Activated effector memory CD4-positive, alpha-beta T cell treated with anti-CD3 and anti-CD28 coated beads, Interleukin-2, amount 50 U/mL, for 16 hours (primary cell): ENCODE measurements at places on chromosomes 1 and 21.
A peak's percentile ranks its signal among the peaks of the same experiment; 100 is the strongest.

GRCh38 chr1:3387401-3387800 is 67.1 kb upstream of the ARHGEF16 start:
- no peak for DNase-seq

GRCh38 chr21:36203603-36203889 is 46.9 kb downstream of the DOP1B start:
- DNase-seq, result peak; percentile 71

DNA sequence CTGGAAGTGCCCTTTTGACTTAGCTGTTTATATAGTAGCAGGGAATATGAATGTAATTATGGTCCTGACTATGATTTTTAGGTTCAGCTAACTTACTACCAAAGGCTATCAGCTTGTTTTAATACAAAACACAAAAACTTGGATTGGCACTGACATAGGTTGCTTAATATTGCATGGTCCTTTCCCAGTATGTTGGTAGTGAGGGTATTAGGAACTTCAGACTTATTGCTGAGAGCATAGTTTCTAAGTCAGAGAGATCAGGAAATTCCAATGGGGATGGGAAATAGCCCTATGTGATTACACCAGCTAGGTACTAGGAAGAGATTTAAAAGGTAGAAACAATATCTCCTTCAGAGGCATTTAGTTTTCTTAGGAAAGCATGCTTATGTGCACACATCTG is 7.7 kb downstream of the ARID1A start:
- no peak for DNase-seq

DNA sequence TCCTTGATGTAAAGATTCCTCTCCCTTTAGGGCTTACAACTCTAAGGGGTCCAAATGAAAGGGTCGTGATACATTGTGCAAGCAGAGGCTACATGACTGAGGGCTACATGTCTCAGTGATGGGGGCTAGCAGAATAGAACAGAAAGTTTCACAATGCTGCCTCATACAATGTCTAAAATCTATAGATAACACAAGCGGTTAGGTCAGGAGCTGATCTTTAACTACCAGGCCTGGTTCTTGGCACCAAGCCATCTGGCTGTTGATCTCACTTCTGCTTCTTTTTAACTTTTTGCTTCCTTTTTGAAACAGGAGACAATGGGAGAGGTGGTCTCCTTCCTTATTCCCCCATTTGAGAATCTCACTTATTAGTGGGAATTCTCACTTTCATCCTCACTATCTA is 710.2 kb downstream of the AMY1C start:
- DNase-seq, result no peak

- no peak for DNase-seq
Measured at GRCh38 chr1:214658785-214659184, 55.8 kb downstream of the CENPF start.

DNA sequence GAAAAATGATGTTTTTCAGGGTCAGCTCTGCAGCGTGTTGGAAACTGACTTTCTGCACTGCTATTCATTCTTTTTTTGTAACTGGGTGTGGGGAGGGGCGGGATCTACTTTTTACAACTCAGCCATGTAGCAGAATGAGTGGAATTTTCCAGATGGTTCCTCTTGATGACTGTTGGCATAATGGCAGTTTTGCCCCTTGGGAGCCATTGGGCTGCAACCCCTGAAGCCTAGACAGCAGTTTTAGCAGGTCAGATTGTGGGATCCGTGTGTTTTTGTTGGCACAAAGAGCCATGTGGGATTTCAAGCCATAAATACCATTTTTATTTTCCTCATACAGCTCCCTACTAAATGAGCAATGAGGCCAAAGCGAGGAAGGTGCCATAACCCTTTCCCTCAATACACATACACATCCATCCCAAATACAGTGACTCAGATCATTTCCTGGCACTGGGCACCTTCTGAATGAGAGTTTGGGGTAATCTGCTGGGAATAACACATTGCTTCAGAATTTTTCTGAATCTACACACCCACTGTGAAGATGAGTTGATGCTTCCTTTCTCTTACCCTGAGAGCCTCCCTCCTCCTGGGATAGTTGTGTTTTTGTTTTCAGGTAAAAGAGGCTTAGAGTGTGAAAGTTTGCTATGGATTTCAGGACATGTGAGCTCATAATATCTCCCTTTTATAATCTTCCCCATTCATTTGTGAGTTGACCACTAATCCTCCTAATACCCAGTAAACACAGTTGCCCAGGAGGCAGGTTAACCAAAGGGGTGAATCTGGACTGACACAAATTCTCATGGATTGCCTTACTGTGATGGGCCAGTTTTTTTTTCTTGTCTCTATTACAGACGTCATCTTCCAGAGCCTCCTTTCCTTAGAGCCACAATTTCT is 13.1 kb downstream of the S100A10 start:
- DNase-seq, result no peak

- DNase-seq, result no peak
Measured at GRCh38 chr1:6523566-6523965, 30.7 kb downstream of the NOL9 start.

GRCh38 chr1:241270016-241270415 is 87.0 kb downstream of the RGS7 start:
- DNase-seq, result no peak

DNA sequence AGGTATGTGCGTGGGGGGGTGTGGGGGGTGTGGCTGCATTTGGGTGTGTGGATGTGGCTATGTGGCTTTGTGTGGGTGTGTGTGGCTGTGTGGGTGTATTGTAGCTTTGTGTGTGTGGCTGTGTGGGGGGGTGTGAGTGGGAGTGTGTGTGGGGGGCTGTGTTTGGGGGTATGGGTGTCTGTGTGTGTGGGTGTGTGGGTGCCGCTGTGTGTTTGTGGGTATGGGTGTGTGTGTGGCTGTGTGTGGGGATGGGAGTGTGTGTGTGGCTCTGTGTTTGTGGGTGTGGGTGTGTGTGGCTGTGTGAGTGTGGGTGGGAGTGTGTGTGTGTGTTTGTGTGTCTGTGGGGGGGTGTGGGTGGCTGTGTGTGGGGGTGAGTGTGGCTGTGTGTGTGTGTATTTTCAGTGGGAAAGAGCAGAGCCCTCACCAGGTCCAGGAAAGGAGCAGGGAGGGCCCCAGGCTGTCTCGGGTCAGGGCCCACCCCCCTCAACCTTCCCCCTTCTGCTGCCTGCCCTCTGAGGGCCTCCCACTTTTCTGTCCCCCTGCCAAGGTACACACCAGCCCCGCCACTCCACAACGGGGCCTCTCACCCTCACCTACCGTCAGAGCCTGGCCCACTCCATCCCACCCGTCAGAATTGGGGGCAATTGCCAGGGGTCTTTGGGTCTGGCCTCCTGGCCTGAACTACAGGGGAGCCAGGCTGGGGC is 1.9 kb upstream of the COL8A2 start:
- no peak for DNase-seq

- DNase-seq, result no peak
Measured at GRCh38 chr1:13896932-13897331, 196.9 kb downstream of the PRDM2 start.

- peak; percentile 77 for DNase-seq
Measured at GRCh38 chr1:32180186-32181060, 948 bp downstream of the TXLNA start.

- DNase-seq, result no peak
Measured at GRCh38 chr1:172766462-172766861, 107.6 kb downstream of the FASLG start.

GRCh38 chr1:228734881-228735801 is at the start of gene RHOU:
Gene RHOU, plus strand, starts transcription at chr1:228735479. Its CDS starts 264 bp downstream, at chr1:228735743.
- DNase-seq, result peak; percentile 88

GRCh38 chr21:41632748-41633475 is 125.0 kb upstream of the TMPRSS2 start:
- DNase-seq, result no peak

DNA sequence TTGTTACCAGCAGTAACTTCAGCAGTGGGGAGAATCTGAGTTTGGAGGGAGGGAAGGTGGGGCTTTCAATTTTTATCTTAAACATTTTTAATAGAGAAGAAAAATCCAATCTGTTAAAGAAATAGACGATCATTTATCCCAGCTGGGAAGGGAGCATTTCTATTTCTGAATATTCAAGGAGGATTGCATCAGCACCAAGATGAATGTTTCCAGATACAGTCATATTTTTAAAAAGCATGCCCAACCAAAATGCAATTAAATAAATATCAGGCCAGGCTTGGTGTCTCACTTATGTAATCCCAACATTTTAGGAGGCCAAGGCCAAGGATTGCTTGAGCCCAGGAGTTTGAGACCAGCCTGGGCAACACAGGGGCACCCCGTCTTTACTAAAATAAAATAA is 1.7 kb upstream of the ATP1A4 start:
- no peak for DNase-seq

- no peak for DNase-seq
Measured at GRCh38 chr1:201918343-201918742, 28.0 kb downstream of the LMOD1 start.

DNA sequence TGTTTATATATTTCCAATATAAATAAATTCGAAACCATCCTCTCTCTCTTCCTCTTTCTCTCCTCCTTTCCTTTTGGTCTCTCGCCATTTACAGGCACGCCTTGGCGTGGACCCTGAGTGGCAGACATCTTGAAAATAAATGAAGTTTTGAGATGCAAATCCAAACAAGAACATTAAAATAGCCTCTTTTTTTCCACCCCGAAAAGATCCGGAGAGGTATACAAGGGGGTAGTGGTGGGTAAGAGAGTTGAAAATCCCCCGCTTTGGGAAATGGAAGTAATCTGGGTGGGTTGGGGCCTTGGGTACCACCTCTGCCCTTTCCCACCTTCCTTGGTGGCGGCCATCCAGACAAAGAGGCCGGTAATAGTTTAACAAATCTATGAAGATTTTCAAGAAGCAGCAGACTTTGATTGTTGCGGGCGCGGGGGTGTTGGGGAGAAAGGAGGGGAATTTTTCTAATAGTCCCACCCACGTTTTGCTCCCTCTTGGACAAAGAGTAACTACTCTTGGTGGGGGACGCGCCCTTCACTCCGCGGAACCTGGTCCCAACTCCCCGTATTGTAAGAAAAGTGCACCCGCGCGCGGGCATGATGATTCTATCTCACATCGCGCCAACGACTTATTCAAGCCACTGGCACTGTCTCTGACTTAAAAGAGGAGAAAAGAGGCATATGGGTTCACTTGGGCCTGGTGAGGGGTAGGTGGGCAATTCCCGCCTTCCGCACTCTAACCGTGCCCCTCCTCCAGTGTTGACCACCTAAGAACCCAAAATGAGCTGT is 4.0 kb upstream of the FOXD3 start:
- no peak for DNase-seq

- DNase-seq, result no peak
Measured at GRCh38 chr1:81174052-81174451, 626.7 kb upstream of the ADGRL2 start.

DNA sequence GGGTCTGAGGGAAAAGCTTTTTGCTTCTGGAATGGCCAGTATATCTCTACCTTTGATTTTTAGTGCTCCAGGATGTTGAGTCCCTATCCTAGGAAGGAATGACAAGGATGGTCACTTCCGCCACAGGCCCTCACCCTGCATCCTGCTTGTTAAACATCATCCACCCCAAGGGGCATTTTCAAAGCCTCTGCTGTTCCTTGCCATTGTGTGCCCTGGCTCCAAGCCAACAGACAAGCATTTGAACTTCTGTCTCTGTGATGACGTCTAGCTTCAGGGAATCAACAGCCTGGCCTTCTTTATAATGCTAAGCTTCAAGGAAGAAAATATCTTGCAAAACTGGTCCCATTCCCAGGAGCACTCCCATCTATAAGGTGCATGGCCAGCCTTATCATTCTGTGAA is 12.3 kb upstream of the JAM2 start:
- no peak for DNase-seq

- no peak for DNase-seq
Measured at GRCh38 chr1:191907121-191907520, 251.1 kb upstream of the RGS18 start.

GRCh38 chr1:48673332-48674105 is 103.2 kb downstream of the BEND5 start:
- no peak for DNase-seq

- DNase-seq, result no peak
Measured at GRCh38 chr1:73910466-73910865, 287.5 kb downstream of the LRRIQ3 start.

DNA sequence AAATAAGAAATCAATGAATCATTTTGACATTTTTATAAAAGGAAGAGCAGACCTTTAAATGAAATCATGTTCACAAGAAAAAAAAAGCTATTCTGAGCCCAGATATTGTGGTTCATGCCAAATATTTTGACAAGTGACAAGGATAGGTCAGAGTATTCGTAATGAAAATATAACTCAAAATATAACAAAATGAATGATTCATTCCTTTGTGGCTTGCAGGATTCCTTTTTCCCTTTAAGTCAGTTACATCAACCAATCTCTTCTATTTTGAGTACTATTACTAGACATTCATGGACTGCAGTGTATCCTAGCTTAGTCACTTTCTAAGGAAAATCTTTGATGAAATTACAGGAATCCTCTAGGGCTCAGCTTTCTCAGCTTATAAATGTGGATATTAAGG is 188.7 kb downstream of the COL11A1 start:
- DNase-seq, result no peak

DNA sequence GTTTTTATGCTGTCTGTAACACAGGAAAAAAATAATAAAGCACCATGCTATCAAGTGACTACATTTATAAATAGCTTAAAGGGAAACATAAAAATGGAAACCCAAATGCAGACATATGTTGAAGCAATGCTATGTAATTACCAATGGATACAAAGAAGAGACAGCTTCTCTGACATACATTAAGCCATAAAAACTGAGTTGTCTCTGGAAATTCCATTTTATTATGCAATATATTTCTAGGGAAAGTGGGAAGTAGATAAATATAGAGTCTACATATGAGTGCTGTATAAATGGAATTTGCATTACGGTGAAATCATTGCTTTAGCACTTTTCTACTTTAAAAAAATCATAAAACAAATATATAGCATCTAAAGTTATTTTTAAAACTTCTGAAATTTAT is 135.2 kb upstream of the COL11A1 start:
- DNase-seq, result no peak

GRCh38 chr1:171457412-171457811 is 27.9 kb upstream of the PRRC2C start:
- no peak for DNase-seq
